ENCODE measurements at places on chromosomes 4 and X.

GRCh38 chr4:125985856-125986255 is 671.1 kb downstream of the FAT4 start:
- DNase-seq = no peak

GRCh38 chr4:154622598-154622997 is 10.1 kb upstream of the FGG start:
- no peak for DNase-seq

GRCh38 chrX:103211012-103211715 is 3.7 kb upstream of the BEX4 start:
- DNase-seq = no peak

GRCh38 chr4:385934-386707 is 48.5 kb downstream of the ZNF141 start:
- no peak for DNase-seq

DNA sequence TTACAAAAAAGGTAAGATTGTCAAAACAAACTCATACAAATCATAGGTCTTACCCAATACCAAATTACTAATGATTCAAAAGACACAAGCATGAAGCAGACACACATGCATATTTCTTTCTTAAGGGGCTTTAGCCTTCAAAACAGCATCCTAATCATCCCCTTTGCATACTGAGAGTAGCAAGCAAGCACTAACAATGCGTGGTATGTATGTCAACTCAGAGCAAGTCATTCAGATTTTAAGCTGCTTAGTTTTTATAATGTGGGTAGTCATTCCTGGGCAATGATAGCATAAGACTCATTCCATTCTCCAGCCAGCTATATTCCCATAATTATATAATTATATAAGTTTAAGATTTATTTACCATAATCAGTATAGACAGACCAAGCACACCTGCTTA is 219.6 kb downstream of the DKK2 start:
- DNase-seq = no peak

- DNase-seq = no peak
Measured at GRCh38 chr4:64250061-64250460, 159.2 kb downstream of the TECRL start.

- no peak for DNase-seq
Measured at GRCh38 chr4:81625422-81626417, 154.0 kb upstream of the RASGEF1B start.

DNA sequence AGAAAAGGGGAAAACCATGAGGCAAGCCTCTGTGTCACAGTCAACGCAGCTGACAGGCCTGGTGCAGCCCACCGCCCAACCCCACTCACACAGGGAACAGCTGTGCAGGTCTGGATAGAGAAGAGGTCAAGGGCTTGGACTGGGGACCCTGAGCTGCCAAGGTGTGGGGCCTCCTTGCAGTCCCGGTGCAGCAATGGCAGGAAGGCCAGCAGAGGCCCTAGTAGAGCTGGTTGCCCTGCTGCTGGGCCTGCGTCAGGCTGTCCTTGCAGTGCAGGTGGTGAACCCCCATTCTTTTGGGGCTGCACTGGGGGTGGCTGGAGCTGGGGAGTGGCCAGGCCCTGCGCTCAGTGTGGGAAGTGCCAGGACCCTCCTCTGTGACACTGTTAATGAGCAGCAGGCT is 482.0 kb downstream of the SMARCA1 start:
- no peak for DNase-seq

DNA sequence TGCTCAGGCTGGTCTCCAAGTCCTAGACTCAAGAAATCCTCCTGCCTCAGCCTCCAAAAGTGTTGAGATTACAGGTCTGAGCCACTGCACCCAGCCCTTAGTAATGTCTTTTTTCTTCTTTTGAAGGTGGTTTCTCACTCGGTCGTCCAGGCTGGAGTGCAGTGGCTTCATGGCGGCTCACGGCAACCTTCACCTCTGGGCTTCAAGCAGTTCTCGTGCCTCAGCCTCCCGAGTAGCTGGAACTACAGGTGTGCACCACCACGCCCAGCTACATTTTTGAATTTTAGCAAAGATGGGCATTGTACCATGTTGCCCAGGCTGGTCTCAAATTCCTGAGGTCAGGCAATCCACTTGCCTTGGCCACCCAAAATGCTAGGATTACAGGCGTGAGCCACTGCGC is 32.3 kb upstream of the ASMTL start:
- no peak for DNase-seq

- no peak for DNase-seq
Measured at GRCh38 chrX:18036394-18036793, 175.3 kb upstream of the RAI2 start.

DNA sequence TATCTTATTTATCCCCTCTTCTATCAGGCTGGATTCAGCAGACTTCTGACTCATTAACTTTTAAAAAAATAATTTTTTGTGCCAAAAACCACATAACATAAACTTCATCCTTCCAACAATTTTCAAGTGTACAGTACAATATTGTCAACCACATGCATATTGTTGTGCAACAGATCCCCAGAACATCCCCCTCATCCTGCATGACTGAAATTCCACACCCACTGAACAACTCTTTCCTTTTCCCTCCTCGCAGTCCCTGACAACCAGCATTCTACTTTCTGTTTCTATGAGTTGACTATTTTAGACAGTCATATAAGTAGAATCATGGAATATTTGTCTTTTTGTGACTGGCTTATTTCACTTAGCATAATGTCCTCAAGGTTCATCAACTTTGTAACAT is 2.2 kb upstream of the MID2 start:
- DNase-seq = no peak

GRCh38 chr4:141447761-141448160 is 188.6 kb upstream of the IL15 start:
- no peak for DNase-seq

GRCh38 chrX:24877854-24878650 is 137.7 kb downstream of the ARX start:
- no peak for DNase-seq

DNA sequence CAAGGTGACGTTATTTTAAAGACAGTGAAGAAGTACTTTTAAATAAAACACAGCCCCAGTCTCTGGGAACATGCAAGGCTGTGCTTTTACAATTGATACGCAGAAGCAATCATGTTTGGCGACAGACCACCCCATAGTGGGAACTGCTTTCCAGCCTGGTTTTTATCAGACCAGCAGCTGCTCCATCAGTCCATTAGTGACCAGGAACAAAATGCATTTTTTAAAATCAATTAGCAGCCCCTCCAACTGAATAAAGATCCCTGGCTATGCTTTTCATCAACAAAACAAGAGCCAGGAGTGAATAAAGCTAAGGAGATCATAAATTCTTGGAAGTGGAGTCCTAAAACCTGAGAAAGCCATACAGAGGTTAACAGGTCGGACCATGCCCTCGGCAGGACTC is 153.0 kb upstream of the TENM3 start:
- no peak for DNase-seq

DNA sequence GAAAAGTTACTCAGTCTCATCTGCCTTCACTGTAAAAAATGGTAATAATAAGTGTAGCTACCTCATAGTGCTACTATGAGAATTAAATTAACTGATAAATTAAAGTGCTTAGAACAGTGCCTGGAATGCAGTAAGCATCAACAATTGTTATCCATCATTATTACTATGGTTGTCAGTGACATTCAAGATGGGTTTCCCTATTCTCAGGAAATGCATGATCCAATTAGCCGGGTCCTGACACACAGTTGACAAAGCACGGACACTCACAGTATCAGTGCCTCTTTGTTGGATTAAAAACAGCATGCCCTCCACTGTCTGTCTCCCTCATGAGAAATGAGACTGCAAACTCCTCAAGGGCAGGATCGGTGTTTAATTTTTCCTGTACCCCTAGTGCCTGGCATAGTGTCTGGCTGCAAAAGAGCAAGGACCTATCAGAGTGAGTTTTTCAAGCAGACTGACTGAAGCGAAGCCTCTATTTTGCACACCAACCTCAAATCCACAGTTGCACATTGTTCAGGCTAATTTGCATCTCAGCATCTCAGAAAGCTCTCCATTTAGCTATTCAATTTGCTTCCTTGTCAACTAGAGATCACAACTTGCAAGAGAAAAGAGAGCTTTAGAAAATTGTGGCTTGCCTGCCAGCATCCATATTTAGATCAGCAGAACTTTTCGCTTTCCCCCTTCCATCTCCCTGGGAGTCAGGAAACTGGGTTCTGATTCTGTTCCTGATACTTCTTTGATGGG is 122.9 kb downstream of the LDB2 start:
- DNase-seq = no peak

GRCh38 chrX:29308726-29309125 is 721.5 kb downstream of the IL1RAPL1 start:
- DNase-seq = no peak

DNA sequence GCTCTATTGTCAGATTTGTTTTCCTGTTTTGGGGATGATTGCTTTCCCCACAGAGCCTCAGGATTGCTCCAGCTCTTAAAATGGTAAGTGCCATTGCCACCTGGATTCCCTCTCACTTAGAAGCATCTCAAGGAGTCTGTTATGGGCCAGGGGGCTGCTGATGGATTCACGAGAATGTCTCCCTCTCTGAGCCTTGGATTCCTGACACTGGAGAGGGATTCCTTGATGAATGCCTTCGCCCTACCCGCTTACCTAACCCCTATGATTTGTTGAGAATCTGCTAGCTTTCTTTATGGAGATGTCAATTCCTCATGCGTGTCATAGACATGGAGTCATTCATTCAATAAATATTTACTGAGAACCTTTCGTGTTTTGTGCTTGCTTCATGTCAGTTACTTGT is 36.9 kb upstream of the TENM3 start:
- DNase-seq = no peak

DNA sequence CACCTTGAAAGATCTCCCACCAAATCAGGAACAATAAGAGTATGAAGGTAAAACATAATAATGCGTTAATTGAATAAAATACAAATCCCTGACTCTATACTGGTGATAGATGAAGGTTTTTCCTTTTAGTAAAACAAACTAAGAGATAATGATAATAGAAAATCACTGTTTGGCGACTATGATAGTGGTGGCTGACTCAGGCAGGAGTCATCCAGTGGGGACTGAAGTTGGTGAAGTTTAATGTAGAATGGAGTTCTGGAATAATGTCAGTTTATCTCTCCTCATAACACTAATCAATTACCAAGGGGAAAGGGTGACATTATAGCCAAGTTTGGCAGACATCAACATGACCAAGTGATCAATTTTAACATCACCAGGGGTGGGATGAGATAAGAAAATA is 21.3 kb downstream of the ABCG2 start:
- no peak for DNase-seq
